Esophagus squamous epithelium (tissue), 5 donors: ENCODE measurements at places on chromosomes 3 and 15.

- DNase-seq, result no peak
Measured at GRCh38 chr3:179098388-179099077, 26.9 kb upstream of the ZMAT3 start.

DNA sequence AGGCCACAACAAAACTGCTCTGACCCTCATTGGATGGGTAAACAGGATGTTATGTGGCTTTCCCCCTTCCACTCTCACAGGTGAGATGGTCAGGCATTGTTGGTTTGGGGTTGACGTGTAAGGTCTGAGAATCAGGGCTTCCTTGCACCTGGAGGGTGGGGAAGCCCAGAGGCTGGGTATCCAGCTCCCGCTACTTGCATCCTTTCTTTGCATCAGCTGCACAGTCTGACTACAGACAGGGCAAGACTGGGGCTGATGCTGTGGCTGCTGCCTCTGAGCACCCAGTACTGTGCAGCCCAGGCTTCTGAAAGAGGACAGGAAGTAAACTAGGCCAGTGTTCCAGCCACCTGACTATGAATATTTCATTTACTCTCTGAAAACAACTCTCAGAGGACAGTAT is 58.0 kb upstream of the ATP2B2 start:
- no peak for DNase-seq

- DNase-seq, result no peak
Measured at GRCh38 chr3:113147681-113148261, 63.6 kb upstream of the BOC start.

DNA sequence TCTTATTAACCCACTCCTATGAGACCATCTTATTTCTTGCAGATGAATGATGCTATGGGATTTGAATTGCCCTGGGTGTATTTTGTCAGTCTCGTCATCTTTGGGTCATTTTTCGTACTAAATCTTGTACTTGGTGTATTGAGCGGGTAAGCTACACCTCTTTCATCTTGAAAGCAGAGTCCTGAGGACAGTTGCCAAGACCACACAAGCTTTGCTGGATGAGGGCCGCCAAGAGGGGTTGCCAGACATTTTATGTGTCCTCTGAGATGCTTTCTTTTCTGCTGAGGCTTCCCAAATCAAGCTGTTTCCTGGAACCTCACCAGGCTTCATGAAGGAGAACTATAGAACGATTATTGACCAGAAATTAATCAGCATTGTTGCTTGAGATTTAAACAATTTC is 173.2 kb downstream of the CHDH start:
- DNase-seq, result no peak

DNA sequence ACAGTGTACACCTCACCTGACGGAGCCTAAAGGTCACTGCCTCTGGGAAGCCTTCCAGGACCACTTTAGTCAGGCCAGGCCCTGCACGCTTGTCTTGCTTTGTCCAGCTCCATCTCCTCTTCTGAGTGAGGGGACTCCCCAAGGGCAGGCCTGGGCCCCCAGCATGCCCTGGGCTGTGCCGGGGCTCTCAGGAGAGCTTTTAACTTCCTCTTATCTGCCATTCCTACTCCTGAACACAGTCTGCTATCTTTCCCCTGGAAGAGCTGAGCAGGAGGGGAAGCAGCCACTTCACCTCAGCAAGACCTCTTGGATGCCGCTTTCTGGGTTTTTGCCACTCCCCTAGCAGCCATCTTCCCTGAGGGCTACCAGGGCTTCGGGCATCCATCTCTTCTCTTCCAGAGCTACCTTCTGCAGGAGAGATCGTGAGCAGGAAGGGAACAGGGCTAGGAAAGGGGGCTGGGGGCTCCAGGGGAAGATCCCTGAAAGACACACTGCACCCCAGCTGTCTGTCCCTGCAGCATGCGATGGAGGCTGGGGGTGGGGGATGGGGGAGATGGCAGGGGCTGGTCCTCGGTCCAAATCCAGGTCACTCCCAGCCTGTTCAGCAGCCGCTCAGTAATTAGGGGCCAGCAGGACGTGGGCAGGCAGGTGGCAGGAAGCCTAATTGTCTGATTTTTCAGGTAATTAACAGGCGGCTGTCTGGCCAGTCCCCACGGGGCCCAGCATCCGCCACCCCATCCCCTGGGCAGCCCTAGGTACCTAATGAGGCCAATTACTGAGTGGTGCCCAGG is 19.9 kb upstream of the RPL29 start:
- no peak for DNase-seq

GRCh38 chr3:60728006-60728405 is 523.2 kb downstream of the FHIT start:
- DNase-seq, result no peak

DNA sequence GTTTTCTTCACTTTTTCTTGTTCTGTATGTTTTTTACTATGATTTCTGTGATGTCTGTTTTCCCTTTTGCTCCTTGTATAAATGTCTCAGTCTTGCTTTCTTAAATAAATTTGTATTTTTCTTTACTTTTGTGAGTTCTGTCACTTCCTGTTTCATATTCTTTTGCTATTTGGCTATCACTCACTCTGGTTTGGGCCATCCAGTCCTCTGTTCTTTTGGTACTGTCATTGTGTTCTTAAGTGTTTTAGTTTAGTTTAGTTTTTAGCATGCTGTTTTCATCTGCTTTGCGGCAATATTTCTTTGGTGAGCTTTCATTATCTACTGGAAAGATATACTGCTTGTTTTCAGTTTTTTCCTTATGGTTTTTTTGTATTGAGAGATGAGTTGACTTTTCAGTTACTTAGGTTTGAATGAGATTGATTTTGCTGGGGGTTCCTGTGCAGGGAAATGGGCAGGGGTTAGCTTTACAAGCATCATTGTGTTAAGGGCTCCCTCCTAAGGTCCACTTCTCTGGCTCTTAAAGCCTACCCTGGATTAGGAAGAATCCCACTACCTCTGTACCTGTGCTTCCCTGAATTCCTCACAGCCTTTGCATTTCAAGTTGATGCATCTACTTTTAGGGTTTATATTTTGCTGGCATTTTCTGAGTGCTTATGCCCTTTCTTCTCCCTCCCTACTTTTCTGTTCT is 35.1 kb downstream of the PDCD6IP start:
- no peak for DNase-seq

DNA sequence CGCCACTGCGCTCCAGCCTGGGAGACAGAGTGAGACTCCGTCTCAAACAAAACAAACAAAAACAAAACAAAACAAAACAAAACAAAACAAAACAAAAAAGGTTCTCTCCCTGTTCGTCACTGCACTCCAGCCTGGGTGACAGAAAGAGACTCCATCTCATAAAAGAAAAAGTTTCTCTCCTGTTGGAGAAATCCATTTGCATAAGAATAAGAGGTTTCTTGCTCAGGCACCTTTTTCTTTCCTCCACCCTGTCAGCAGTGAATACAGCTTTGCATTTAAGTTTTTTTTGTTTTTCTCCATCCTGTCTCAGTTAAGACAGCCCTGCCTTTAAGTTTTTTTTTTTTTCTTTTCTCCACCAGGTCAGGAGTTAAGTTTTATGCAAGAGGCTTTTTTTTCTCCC is 109.5 kb downstream of the DPH6 start:
- no peak for DNase-seq

- DNase-seq, result no peak
Measured at GRCh38 chr3:12603969-12604368, 47.1 kb downstream of the MKRN2 start.

DNA sequence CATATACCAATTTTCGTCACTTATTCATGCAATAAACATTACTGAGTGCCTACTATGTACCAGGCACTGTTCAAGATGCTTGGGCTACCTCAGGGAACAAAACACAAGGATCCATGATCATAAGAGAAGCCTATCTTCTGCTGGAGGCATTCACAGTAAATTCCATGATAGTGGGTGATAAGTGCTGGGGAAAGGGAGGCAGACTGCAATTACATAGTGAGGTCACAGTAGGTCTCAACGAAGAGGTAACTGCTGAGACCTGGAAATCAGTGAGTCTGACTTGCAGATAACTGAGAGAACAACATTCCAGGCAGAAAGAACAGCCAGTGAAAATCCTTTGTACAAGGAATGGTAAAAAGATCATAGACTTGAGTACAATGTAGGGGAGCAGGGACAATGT is 33.6 kb downstream of the RAF1 start:
- no peak for DNase-seq

GRCh38 chr3:50340448-50341329 is at the start of gene RASSF1:
TSS of gene RASSF1 (minus strand) at chr3:50340836. CDS start at chr3:50340805, 31 bp downstream.
- no peak for DNase-seq

GRCh38 chr15:33440900-33441299 is 130.1 kb downstream of the RYR3 start:
- no peak for DNase-seq
